ENCODE measurements at places on chromosomes 7 and 10. TPM values are rescaled to one million over a fixed set of nuclear protein-coding genes. Genes with fewer than 3 reads are reported as not detected.

The SPDYE2B gene
- total RNA-seq, result not detected

The WDR11 gene
- 88.4 TPM for total RNA-seq

The PNLIP gene
- not detected for total RNA-seq

The ANLN gene
- 11.5 TPM for total RNA-seq

The PIP gene
- total RNA-seq, result not detected

The SORBS1 gene
- total RNA-seq, result 1.6 TPM

The FAM131B gene
- 3.2 TPM for total RNA-seq

The LIPK gene
- not detected for total RNA-seq

The HTR5A gene
- not detected for total RNA-seq

The TUBB8 gene
- total RNA-seq, result not detected

The SMARCD3 gene
- 37.1 TPM for total RNA-seq

The CYP26A1 gene
- total RNA-seq, result not detected

Measured in smooth muscle cell of the pulmonary artery (primary cell).